ENCODE measurements at places on chromosomes 4 and X.

- no peak for DNase-seq
Measured at GRCh38 chrX:123171781-123172180, 12.3 kb upstream of the GRIA3 start.

GRCh38 chr4:88802585-88803286 is 105.1 kb upstream of the NAP1L5 start:
- DNase-seq: no peak

- DNase-seq: no peak
Measured at GRCh38 chr4:118284169-118284568, 68.6 kb downstream of the PRSS12 start.

DNA sequence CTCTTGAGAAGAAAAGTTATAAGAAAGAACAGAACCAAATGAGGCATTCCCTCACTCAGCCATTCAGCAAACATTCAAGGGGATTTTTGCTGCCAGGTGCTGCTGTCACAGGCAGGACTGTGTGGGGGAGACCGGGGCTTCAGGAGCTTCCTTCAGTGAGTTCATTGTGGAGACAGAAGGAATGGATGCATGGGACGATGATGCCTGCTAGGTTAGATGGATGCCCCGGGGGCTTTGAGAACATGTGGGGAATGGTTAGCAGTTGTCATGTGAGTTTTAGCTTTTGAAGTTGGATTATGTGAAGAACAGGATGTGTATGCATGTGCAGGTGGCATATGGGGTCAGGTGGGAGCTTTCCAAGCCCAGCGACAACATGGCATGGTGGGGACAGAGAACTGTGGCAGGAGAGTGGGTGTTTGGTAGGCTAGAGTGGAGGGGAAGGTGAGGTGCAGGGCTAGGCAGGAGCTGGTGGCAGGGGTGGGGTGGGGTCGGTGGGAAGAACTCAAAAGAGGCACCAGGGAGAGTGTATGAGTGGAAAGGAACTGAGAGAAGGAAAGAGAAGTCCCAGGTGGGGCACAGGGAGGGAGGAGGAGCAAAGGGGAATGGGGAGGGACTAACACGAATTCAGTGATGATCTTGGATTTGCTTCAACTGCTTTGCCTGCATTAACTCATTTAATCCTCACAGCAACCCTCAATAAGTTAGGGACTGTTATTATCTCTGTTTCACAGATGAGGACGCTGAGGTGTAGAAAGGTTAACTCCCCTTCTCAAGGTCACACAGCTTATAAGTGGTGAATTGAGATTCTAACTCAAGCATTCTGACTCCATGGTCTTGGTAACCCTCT is 8.4 kb downstream of the DCUN1D4 start:
- no peak for DNase-seq

- DNase-seq: no peak
Measured at GRCh38 chr4:177484613-177485021, 42.4 kb upstream of the AGA start.

GRCh38 chrX:151396042-151396824 is 773 bp upstream of the VMA21 start:
- peak; percentile 46 for DNase-seq

- DNase-seq: no peak
Measured at GRCh38 chr4:36609661-36610060, 328.2 kb downstream of the DTHD1 start.

GRCh38 chr4:158201322-158201721 is 9.0 kb upstream of the TMEM144 start:
- no peak for DNase-seq

- no peak for DNase-seq
Measured at GRCh38 chrX:24377911-24378468, 17.6 kb downstream of the SUPT20HL1 start.

DNA sequence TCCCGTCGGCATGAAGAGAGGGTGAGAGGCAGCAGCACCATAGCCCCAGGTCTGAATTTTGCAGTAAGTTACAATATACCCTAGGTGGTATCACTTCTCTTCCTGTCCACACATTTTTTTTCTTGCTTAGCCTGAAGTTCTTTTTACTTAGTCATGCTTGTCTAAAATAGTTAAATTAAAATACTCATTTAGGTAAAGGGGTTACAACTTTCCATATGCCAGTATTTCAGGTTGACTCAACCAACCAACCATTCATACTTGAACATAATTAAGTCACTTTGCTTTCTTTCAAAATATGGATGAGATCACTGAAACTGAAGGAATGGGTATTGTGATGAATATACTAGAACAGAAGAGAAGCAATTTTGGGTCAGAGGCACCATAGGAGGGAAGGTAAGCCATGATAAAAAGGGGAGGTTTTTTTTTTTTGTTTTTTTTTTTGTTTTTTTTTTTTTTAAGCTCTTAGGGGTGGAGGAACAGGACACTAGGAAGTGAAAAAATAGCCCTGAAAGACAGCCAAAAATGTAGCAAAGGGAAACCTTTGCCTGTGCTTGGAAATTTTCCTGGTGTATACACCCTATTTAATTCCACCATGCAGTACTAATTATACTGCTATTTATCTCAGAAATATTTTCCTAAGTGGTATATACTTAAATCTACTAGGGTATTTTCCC is 41.8 kb downstream of the RPS6KA3 start:
- no peak for DNase-seq

GRCh38 chr4:89316211-89316610 is 8.6 kb upstream of the GPRIN3 start:
- no peak for DNase-seq

DNA sequence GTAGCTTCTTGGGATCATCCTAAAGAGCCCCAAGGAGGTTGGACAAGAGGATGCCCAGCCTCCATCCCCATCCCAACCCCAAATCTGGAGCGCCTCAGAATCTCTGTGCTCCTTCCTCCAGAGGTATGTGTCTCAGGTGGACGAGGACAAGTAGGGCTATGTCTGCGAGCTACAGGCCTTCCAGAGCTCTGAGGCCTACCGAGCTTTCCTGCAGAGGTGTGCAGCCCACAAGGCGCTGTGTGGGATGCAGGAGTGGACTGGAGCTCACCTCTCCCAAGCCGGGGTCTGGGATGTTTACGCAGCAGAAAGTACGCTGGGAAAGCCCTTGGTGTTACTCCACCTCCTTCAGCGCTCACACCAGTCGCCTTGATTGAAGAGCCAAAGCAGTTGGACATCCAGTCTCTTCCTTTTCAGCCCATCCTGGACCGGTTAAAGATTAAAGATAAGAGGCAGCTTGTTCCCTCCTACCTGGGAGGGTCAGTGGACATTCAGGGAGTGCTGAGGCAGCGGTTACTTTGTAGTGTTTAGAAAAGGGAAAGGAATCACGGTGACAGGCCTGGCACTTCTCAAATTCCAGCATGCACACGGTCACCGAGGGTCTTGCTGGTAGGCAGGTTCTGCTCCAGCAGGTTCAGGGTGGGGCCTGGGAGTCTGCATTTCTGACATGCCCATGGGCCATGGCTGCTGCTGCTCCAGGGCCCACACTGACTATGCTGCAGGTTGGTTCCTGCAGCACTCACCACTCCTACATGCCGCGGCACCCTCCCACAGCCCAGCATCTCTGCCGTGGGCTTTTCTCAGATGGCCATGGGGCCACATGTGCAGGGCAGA is 29.5 kb upstream of the JAKMIP1 start:
- no peak for DNase-seq

DNA sequence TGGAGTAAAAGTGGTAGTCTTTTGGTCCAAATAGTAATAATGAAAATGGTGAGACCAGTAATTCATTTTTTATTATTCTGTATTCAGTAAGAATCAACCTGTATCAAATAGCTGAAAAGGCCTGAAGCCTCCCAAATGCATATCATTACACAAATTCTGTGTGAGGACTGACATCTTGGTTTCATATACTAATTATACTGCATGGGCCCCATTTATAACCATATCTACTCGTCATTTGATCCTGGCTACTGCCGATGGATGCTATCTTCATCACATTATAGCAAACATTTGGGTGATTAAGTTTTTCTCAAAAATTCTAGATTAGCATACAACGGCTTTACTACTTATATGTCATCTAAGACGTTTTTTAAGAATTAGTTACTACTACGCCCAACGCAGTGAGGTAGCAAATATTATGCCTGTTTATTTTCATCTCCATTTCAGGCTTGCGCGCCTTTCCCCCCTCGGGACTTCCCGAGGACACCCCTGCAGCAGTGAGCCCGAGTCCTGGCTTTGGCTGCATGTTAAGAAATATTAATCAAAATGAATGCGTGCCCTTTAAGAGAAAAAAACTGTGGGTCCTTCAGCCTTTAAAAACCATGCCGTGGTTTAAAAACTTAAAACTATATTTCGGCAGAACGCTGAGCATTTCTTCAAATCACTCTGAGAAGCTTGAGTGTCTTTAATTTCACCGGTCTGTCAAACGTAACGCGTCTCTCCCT is 814 bp upstream of the MMAA start:
- peak; percentile 49 for DNase-seq

DNA sequence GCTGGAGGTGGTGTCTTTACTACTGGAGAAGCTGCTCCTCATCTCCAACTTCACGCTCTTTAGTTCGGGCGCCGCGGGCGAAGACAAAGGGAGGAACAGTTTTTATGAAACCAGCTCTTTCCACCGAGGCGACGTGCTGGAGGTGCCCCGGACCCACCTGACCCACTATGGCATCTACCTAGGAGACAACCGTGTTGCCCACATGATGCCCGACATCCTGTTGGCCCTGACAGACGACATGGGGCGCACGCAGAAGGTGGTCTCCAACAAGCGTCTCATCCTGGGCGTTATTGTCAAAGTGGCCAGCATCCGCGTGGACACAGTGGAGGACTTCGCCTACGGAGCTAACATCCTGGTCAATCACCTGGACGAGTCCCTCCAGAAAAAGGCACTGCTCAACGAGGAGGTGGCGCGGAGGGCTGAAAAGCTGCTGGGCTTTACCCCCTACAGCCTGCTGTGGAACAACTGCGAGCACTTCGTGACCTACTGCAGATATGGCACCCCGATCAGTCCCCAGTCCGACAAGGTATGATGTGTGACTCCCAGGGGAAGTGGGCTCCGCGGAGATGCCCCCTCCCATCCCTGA is 634 bp downstream of the LRAT start:
- no peak for DNase-seq

GRCh38 chr4:136103616-136104015 is 1428.7 kb downstream of the PCDH18 start:
- DNase-seq: no peak

DNA sequence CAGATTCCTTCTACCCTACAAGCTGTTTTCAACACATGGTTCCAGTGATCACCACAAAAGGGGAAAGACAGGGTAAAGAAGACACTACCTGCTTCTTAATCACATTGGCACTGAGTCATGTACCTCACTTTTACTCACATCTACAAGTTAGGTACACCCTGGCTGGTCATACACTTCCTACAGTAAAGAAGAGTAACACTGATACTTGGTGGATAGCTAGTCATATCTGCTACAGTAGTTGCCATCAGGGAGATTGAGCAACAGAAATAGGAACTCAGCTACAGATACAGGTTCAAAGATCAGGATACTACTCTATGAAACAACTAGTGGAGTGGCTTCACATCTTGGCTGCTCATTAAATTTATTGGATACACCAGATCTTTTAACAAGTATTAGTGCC is 105.4 kb upstream of the DIAPH2 start:
- no peak for DNase-seq

GRCh38 chr4:106762666-106763443 is 273.3 kb downstream of the DKK2 start:
- no peak for DNase-seq

GRCh38 chr4:113385281-113385899 is 335.9 kb downstream of the ANK2 start:
- no peak for DNase-seq

DNA sequence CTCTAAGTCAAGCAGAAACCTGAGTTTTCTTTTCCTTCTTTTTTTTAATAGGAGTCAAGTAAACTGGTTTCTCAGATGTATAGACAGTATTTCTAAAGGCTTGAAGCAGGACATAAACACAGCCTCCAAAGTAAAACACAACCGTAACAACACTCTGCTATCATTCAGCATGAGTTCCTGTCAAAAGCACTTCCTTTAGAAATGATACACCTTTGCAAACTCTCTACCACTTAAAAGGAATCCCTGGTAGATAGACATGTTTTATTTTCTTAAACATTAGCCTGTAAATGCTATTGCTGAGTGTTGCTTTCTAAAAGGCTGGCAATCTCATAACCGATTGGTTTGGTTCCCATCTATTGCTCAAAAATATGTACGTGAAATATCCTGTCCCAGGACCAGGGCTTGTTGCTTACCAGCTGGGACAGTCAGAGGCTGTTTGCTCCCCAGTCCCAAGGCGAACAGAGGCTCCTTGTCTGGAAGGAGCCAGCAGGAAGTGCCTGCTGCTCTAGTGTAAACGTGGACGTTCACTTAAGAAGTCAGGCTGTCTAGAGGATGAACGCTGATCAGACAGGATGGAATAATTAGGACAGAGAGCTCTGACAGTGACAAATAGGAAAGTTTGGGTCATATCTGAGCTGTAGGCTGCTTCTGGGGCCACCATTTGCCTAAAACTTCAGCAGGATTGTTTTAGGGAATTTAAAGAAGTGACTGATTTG is 173.9 kb upstream of the KLF3 start:
- DNase-seq: no peak

- peak; percentile 54 for DNase-seq
Measured at GRCh38 chrX:100829730-100830129, 9.5 kb downstream of the CSTF2 start.

DNA sequence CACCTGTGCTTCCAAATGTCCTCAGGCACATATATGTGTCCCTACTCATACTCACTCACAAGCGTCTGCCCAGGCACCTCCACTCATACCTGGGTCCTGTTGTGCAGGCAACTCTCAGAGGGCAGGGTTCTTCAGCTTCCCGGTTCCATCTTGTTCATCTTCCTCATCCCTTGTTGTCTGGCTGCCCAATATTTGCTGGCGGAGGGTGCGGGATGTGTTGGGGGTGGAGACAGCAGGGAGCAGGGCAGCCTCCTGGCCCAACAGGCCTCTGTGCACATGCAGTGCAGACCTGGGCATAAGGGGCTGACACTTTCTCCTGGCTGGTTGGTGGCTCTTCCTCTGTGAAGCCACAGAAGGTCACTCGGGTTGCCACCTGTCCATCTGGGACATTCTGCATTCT is 32.1 kb downstream of the NBDY start:
- DNase-seq: no peak

- no peak for DNase-seq
Measured at GRCh38 chrX:119475389-119476101, 7.3 kb downstream of the SLC25A5 start.

DNA sequence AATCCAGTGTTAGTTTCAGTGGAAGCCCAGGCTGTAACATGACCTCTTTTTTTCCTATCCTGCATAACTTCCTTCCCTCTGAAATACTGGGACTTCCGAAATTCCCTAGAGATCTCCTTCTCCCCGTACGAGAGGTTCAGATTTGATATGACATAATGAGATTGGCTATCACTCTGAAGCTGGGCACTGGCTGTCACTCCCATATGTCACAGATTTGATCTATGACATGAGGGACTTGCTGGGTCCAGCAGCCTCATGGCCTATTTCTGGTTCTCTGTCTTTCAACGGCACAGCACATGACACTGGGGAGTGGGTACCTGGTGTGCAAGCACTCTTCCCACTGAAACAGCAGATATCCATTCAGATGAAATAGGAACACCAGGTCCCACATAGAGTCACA is 36.7 kb downstream of the PF4 start:
- DNase-seq: no peak

DNA sequence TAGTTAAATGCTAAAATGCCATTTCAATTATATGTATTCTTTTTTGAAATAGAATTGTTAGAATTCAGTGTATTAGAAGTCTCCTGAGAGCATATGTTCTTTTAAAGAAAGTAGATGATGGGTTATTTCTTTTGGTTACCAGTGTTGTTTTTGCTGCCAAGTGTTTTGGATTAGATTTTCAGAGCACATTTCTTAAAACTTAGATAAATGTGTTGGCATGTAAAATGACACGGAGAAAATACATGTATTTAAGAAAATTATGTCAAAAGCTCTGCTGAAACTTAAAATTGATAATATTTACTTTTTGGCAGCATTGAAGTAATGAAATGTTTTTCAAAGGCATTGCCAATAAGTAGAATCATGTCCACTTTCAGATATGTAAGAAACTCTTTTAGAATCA is 379.7 kb downstream of the ADGRL3 start:
- DNase-seq: no peak
